SK-N-SH (cell line): ENCODE measurements at places on chromosomes 6 and 20. TPM values are rescaled to one million over a fixed set of nuclear protein-coding genes. Genes with fewer than 3 reads are reported as not detected.

The OXT gene
- polyA plus RNA-seq: not detected in 2 replicates

The DSN1 gene
- 7.3 and 8.3 TPM in 2 replicates for polyA plus RNA-seq

The CNR1 gene
- not detected in 2 replicates for polyA plus RNA-seq

The HLA-DPA1 gene
- 1.6 and 1.9 TPM in 2 replicates for polyA plus RNA-seq

The NKAIN4 gene
- not detected in 2 replicates for polyA plus RNA-seq

The GTSF1L gene
- not detected in 2 replicates for polyA plus RNA-seq

The GNRH2 gene
- polyA plus RNA-seq: 0.31 and 0.58 TPM in 2 replicates

The AFDN gene
- 21.1 and 25.1 TPM in 2 replicates for polyA plus RNA-seq

The MEI4 gene
- polyA plus RNA-seq: not detected in 2 replicates

The YIPF3 gene
- 219 and 248 TPM in 2 replicates for polyA plus RNA-seq

The FRK gene
- under 0.01 and 0.02 TPM in 2 replicates for polyA plus RNA-seq

The PDE7B gene
- polyA plus RNA-seq: 1.9 and 2.2 TPM in 2 replicates

The CST1 gene
- not detected in 2 replicates for polyA plus RNA-seq

The MDC1 gene
- polyA plus RNA-seq: 5.9 and 10.4 TPM in 2 replicates

The OPN5 gene
- not detected in 2 replicates for polyA plus RNA-seq

The RBM38 gene
- polyA plus RNA-seq: 8.8 and 11.5 TPM in 2 replicates

The PLCG1 gene
- polyA plus RNA-seq: 81.4 and 81.9 TPM in 2 replicates

The TOMM34 gene
- polyA plus RNA-seq: 40.5 and 51.4 TPM in 2 replicates

The LY6G6D gene
- polyA plus RNA-seq: not detected in 2 replicates

The PRDM13 gene
- 0.02 TPM in 1 of 2 replicates, not detected in the other for polyA plus RNA-seq

The HSD17B8 gene
- polyA plus RNA-seq: 33.5 and 37.5 TPM in 2 replicates

The APOBEC2 gene
- not detected in 2 replicates for polyA plus RNA-seq

The REM1 gene
- polyA plus RNA-seq: 6.1 and 7.1 TPM in 2 replicates

The COX4I2 gene
- polyA plus RNA-seq: 0.21 TPM in 1 of 2 replicates, not detected in the other

The TCP11 gene
- 0.05 and 0.16 TPM in 2 replicates for polyA plus RNA-seq

The SLX4IP gene
- polyA plus RNA-seq: 1.3 and 1.6 TPM in 2 replicates

The KCNK15 gene
- 0.02 and 0.10 TPM in 2 replicates for polyA plus RNA-seq

The PBOV1 gene
- not detected in 2 replicates for polyA plus RNA-seq

The ADAM33 gene
- 4.8 and 5.0 TPM in 2 replicates for polyA plus RNA-seq

The LY6G6F gene
- not detected in 2 replicates for polyA plus RNA-seq

The PXDC1 gene
- 14.1 and 14.5 TPM in 2 replicates for polyA plus RNA-seq

The ME1 gene
- 4.7 and 4.9 TPM in 2 replicates for polyA plus RNA-seq

The TINAG gene
- polyA plus RNA-seq: 0.13 and 0.29 TPM in 2 replicates

The BTNL2 gene
- polyA plus RNA-seq: not detected in 2 replicates

The CDSN gene
- polyA plus RNA-seq: 0.02 TPM in 1 of 2 replicates, not detected in the other

The MTCH1 gene
- 137 and 151 TPM in 2 replicates for polyA plus RNA-seq

The PGBD1 gene
- polyA plus RNA-seq: 2.5 and 2.7 TPM in 2 replicates

The KCNB1 gene
- polyA plus RNA-seq: 0.82 and 1.1 TPM in 2 replicates

The BNIP5 gene
- not detected in 2 replicates for polyA plus RNA-seq

The KCNK17 gene
- polyA plus RNA-seq: not detected in 2 replicates

The BMP5 gene
- polyA plus RNA-seq: 0.05 TPM in 2 replicates

The DZANK1 gene
- polyA plus RNA-seq: 3.3 and 4.6 TPM in 2 replicates

The TRIM15 gene
- not detected in 2 replicates for polyA plus RNA-seq

The GATA5 gene
- polyA plus RNA-seq: not detected in 2 replicates

The GJA10 gene
- not detected in 2 replicates for polyA plus RNA-seq

The ERVFRD-1 gene
- polyA plus RNA-seq: not detected in 2 replicates

The BMP2 gene
- polyA plus RNA-seq: 0.19 and 0.25 TPM in 2 replicates

The ESR1 gene
- under 0.01 TPM in 1 of 2 replicates, not detected in the other for polyA plus RNA-seq
